NCI-H2029 treated with DMSO at 0.1 percent for 48 hours (cell line): ENCODE measurements at places on chromosomes 6 and 20.

DNA sequence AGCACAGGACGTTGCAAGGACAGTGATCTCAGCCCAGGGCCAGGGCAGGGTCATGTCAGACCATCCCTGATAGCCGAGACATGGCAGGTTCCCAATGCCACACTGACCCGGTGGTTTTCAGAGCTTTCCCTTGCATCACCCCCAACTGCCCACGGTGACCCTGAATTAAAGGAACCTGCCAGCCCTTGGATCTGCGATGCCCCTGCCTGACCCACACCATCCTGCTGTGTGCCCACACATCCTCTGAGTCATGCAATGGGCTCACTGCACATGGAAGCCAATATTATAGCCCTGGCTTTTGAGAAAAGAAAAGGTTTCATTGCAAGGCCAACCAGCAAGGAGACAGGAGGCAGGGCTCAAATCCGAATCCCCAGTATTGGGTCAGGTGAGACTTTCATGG, 132.6 kb upstream of the CST7 start:
- DNase-seq: no peak

GRCh38 chr6:30295837-30296236, 30.9 kb upstream of the TRIM39 start:
- no peak for DNase-seq

GRCh38 chr6:104541411-104541810, 318.3 kb downstream of the HACE1 start:
- DNase-seq: no peak

DNA sequence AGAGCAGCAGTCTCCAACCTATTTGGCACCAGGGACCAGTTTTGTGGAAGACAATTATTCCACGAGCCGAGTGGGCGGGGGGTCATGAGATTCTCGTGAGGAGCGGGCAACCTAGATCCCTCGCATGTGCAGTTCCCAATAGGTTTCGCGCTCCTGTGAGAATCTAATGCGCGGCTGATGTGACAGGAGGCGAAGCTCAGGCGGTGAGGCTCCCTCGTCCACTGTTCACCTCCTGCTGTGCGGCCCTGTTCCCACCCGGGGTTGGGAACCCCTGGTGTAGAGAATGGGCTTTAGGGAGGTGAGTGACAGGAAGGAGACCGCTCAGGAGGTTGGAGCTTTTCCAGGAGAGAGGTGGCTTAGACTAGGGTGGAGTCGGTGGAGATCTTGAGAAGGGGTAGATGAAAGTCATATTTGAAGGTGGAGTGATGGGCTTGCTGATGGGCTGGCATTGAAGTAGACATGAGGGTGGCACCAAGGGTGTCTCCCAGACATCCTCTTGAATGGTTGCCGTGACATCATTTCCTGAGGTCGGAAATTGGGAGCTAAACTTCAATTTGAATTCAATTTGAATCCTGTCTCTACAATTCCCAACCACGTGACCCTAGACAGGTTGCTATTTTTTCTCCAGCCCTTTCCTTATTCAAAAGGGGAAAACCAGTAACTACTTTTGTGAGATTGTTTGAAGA, 1.5 kb upstream of the RAD21L1 start:
- DNase-seq: no peak

DNA sequence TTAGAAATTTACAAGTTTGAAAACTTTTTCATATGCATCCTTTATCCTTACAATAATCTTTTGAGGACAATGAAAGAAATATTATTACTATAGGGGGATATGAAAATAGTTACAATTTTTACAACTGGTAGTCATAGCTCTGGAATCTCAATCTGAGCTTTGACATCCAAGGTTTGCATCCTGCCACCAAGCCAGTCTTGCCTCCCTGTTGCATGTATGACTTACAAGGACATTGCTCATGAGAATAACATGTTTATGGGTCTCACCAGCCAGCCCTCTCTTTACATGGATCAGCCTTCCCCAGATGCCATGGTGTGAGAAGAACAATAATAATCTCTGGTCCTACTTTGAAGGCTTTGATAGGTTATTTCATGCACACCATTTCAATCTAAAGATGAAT, 67.5 kb downstream of the THEMIS start:
- no peak for DNase-seq
